ENCODE measurements at places on chromosomes 3 and 15.
A peak's percentile ranks its signal among the peaks of the same experiment; 100 is the strongest.

- DNase-seq: peak; percentile 60
Measured at GRCh38 chr3:123489400-123490004, 40.6 kb upstream of the ADCY5 start.

DNA sequence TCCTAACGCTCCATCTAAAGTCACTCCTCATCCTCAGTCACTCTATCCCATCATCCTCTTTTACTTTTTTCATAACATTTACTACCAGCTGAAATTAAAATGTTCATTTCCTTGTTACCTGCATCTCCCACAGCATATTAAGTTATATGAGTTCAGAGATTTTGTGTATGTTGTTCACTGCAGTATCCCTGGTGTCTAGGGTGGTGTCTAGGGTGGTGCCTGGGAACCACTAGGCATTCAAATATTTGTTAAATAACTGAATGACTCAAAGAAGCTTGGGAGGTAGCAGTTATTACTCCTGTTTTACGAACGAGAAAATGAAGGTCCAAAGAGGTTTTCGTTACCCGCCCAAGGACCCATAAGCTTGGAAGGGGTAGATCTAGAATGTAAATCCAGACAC, 1.9 kb upstream of the C3orf49 start:
- DNase-seq: no peak

DNA sequence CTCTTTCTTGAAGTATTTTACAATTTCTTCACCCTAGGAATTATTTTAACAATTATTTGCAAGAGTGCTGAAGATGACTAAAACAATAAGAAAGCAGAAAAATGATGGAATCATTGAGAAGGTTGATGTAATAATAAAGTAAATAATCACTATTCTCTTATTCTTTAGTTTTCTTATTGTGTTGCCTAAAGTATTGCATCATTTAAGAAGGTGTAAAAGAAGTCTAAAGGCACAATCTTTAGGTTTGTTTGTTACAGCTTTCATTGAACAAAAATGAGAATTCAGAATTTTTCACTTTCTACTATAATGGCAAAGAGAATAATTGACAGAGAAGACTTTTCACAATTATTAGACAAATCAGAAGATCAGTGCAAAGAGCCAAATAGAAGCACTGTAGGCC, 65.2 kb downstream of the ASTE1 start:
- no peak for DNase-seq

DNA sequence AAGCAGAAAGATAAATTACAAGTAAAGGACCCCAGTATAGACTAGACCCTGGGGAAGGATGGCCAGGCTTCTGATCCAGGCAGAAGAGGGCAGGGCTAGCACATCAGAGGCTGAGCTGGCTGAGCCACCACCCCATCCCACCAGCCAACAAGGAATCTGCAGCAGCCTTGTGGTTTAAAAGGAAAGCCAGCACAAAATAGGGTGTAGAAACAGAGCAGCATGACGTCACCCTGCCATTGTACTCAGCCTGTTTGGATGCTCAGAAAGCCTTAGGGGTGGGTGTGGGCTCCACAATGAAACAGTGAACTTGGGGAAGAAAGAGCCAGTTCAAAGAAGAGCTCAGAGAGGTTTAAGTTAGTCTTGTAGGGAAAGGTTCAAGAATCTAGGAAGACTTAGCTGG, 28.2 kb downstream of the DUOX1 start:
- DNase-seq: no peak

- DNase-seq: no peak
Measured at GRCh38 chr15:66573719-66574595, 8.2 kb upstream of the LCTL start.

DNA sequence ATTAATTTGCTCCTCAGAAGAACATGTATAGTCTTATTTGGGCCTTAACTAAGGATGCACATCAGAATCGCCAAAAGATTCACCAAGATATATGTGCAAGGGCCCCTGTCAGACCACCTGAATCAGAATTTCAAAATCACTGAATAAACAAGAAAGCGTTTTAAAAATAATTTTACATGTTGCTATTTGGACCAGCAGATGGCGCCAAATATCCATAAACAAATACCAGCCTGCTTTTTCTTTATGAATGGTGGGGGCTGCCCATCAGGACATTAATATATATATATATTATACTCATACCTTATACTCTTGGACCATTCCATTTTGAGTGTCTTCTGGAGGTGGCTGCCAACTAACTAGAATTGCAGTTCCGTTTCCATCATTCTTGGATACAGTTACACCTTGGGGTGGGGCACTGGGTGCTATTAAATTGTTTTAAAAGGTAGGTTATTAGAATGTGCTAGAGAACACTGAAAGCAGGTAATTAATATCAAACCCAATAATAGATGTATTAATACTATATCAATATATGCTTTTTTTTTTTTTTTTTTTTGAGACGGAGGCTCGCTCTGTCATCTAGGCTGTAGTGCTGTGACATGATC, 1108.3 kb downstream of the ROBO1 start:
- no peak for DNase-seq

DNA sequence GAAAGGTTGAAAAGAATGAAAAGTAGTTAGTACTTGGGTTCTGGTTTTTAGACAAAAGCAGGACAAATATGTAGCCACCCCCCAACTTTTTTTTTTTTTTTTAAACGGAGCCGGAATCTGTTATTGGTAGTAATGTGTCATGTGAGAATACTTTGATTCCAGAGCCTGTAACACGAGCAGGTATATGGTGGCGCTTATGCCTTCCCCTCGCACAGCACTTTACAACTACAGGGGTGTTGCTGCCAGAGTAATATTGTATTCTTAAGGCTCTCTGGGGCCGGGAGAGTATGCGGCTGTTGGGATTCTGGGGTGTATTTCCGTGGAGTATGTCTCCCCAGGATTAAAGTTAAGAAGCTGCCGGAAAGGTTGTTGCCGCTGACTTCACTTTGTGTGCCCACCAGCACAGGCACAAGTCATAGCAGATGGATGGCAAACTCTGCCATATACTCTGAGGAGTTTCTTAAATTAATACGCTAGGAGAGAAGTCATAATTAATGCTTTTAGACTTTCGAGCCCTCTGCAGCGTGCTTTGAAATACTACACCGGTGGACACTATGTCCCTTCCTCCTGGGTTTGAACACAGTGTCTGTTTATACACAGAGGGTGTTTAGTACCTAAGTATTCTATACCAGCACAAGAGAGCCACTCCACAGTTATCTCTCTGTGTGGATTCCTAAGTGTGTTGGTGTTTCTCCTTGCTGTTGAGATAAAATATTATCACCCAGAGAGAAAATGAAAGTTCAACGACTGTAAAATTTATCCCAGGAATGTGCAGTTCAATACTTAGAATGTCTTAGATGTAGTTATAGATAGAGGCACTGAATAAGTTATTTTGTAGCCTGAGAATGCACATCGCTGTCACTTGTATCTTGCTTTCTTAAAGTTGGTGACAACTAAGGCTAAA, 1.4 kb downstream of the MBNL1 start:
- no peak for DNase-seq

GRCh38 chr3:165254812-165255211, 58.6 kb upstream of the SLITRK3 start:
- DNase-seq: peak; percentile 13

GRCh38 chr3:194685718-194686413, at the start of gene FAM43A:
Gene FAM43A, plus strand, starts transcription at chr3:194685883. Its CDS starts 944 bp downstream, at chr3:194686827.
- DNase-seq: peak; percentile 84

DNA sequence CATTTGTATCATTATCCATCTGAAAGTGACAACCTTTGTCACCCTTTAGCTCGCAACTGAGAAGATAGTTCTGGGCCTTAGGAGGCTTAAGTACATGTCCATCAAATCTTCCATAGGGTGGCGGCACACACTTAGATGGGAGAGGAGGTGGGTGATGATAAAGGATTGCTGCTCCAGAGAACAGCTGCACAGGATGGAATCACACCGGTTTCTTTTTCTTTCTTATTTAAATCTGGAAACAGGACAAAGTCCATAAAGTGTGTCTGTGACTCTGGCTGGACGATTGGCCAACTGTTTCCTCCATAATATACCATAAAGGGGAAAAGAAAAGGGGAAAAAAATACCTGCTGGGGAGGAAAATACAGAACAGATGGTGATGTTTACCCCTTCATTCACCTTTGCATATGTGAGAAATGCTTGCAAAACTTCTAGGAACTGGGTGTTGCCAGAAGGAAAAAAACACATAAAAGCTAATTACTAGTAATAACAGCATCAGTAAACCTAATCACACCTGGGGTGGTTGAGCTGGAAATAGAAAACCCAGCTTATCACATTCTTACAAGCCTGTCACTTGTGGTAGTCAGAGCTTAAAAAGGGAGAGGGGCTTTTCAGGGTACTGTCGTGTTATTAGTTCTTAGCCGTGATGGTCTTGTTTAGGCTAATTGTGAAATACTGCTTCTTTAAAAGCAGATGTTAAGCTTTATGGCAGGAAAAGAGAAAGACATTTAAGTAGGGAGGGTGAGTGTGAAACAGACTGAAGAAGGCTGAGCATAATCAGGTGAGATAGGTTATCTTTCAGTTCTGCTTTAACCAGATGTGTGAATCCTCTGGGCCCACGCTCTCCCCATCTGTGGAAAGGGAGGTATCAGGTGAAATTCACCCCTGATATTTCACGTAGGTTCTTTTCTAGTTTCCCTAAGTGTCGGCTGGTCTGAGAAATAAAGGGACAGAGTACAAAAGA, 16.7 kb downstream of the C2CD4A start:
- peak; percentile 19 for DNase-seq
